ENCODE measurements at places on chromosomes 3 and 15.

GRCh38 chr3:193909387-193909786, 226.6 kb upstream of the HES1 start:
- no peak for DNase-seq

GRCh38 chr15:101609742-101610610, 42.2 kb downstream of the TM2D3 start:
- DNase-seq: no peak

- DNase-seq: no peak
Measured at GRCh38 chr3:4825436-4826236, 153.6 kb upstream of the BHLHE40 start.

- DNase-seq: no peak
Measured at GRCh38 chr15:51377038-51377786, 35.8 kb downstream of the GLDN start.

DNA sequence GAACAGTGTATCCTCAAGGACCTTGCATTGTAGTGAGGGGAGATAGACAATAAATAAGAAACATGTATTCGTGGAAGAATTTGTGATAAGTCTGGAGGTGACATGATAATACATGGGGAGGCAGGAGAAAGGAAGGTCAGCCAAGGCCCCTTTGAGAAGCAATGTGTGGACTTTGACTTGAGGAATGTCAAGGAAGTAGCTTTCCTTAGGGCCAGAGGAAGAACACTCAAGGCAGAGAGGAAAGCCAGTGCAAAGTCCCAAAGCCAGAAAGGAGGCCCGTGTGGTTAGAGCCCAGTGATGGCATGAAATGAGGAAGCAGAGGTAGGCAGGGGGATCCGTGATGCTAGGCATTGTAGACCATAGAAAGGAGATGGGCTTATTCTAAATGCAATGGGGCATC, 192.2 kb downstream of the NR1D2 start:
- no peak for DNase-seq

GRCh38 chr15:40565333-40566238, 744 bp upstream of the CCDC32 start:
- no peak for DNase-seq

GRCh38 chr3:46132565-46132964, 75.5 kb downstream of the CCR1 start:
- no peak for DNase-seq

DNA sequence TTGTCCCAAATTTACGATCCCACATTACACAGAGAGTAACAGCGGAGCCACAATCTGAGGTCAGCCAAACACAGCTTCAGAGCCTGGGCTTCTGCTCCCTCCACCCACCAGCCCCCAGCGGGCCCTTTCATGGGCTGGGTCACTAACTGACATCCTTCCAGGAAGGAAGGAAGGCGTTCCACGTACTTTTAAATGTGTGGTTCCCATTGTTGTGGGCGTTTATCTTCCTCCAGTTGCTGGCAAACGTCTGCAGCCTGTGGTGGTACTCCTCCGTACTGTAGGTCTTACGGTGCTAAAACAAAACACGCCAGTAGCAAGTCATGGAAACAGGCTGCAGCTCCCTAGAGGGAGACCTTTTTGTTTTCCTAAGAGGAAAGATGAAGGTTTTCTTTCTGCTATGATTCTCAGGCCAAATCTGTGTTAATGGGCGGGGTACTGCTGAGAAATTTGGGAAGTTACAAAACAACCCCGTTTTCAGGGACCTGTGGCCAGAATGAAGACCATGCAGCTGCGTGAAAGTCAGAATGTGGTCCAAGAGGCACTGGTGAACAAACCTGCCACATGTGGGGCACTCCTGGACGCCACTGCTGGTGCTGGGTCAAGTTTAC, 7.6 kb downstream of the CTSH start:
- DNase-seq: no peak

DNA sequence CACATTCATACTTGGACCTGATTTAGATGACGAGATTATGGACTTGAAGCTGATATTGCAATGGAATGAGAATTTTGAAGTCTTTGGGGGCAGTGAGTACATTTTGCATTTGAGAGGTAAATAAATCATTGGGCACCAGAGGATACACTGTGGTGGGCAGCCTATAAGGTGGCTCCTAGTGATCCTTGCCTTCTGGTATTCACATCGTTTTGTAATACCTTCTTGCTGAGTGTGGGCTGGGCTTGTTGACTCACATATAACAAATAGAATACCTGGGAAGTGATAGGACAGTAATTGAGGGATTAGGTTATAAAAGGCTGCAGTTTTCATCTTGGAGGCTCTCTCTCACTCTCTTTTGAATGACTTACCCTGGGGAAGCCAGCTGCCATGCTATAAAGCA, 605.5 kb upstream of the KCNMB2 start:
- no peak for DNase-seq

- no peak for DNase-seq
Measured at GRCh38 chr15:38041576-38041975, 107.1 kb downstream of the TMCO5A start.

- DNase-seq: no peak
Measured at GRCh38 chr3:194585880-194586281, 47.3 kb downstream of the TMEM44 start.

GRCh38 chr15:67068710-67069400, 3.5 kb downstream of the SMAD3 start:
- DNase-seq: no peak

DNA sequence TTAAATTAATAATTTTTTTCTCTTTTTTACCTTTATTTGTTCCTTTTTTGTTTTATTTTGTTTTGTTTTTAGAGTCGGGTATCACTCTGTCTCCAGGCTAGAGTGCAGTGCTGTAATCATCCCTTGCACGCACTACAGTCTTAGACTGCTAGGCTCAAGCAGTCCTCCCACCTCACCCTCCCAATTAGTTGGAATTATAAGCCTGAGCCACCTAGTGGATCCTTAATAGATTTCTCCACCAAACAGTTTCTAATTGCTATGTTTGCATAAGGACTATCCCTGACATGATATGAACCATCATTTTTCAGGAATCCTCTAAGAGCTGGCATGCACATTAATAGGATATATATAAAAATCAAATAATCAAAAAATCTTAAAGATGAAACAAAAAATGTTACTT, 993.2 kb downstream of the OTOL1 start:
- DNase-seq: no peak

- peak; percentile 35 for DNase-seq
Measured at GRCh38 chr15:78422571-78423340, 15.3 kb upstream of the IREB2 start.

DNA sequence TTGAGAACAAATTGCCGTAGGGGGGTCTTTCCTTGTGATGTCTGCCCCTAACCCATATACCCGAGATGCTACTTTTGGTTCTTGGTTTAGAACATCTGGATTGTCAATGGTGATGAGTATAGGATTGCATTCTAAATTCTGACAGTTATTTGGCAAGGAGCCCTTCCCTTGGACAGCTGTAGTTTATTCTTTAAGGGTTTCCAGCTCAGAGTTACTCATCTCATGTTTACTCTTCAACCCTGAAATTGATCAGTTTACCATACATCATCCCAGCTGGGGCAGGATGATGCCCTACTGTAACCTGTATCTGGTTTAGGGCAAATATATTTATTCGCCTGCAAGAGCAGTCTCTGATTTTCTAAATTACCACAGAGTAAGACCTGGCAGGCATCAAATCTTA, 85.7 kb upstream of the XCR1 start:
- DNase-seq: no peak

DNA sequence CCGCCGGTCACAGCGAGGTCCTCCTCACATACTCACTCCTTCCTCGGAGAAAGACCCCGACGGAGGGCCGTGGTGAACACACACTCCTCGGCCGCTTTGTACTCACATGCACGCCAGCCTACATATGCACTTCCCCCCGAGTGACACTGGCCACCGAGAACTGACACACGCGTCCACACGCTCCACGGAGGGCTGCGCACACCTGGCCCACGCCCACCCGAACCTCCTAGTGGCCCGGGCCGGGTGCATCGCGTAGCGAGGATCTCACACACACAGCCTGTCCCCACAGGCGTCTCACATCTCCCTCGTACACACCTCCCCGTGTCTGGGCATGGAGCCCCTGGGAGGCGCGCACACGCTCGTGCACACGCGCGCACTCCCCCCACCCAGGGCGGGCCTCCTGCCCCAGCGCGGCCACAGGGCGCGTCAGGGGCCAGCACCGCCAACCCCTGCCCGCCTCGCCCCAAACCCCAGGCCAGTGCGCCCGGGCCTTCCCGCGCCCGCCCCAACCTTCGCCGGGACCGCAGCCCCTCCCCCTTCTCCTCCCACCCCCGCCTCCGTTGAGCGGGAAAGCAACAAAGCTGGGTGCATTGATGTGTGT, 411 bp upstream of the C3orf70 start:
- no peak for DNase-seq

- no peak for DNase-seq
Measured at GRCh38 chr3:98013411-98014267, 21.5 kb downstream of the GABRR3 start.

DNA sequence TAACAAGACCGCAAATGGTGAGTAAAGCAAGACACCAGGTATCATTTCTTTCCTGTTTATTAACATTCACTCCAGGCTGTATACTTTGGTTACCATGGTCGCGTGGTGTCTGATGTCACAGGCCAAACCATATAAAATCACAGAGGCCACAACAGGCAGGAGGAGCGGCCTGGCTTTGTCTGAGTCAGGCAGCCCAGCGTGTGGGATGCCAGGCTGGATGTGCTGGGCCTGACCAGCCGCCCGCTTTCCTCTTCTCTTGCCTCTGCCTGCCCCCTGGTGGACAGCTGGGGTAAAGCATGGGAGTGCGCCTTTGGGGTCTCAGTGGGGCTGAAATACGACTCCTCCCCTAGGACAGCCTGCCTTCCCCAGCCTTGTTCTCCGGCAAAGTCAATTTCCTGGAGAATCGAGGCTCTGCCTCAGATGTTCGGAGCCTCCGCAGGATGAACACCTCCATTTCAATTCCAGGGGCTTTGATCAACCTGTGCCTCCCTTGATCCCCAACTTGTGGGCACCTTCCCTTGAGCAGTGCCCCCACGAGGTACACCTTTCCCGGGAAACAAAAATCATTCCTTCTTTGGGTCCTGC, 78.2 kb downstream of the CCNL1 start:
- peak; percentile 86 for DNase-seq

DNA sequence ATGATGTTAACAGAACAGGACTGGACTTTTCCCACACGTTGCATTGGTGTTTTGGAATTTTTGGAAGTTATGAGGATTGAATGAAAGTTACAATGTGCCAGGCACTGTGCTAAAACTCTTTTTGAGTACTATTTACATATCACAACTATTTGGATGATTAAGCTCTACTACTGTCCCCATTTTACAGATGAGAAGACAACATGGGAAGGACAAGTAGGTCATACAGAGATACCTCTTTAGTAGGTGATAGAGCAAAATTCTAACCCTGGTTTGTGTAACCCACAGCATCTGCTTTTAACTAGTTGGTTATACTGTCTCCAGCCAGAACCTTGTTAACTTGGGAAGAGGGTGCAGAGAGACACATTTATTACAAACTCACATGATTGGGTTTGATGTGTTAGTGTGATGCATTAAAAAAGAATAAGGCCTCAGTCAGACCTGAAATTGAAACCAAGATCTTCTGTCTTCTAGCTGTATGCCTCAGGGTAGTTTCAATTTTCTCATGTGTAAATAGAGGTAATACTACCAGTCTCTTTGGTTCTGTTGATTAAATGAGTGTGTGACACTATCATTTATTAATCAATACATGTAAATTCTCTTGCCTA, 1.4 kb downstream of the NDUFB4 start:
- no peak for DNase-seq

DNA sequence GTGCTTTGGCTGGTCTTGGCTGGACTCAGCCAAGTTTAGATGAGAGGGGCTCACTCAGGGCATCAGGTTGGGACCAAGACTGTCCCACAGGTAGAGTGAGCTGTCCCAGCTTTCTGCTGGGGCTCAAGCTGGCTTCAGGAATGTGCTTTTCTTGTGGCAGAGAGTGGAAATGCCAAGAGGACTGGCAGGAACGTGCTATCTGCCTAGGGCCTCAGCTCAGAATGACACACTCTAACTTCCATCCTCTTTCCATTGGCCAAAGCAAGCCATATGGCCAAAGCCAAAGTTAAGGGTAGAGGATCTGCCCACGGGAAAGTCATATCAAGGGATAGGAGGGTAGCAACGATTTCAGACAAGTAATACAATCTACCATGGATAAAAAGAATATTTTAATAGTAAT, 178.8 kb downstream of the ABHD5 start:
- DNase-seq: no peak

DNA sequence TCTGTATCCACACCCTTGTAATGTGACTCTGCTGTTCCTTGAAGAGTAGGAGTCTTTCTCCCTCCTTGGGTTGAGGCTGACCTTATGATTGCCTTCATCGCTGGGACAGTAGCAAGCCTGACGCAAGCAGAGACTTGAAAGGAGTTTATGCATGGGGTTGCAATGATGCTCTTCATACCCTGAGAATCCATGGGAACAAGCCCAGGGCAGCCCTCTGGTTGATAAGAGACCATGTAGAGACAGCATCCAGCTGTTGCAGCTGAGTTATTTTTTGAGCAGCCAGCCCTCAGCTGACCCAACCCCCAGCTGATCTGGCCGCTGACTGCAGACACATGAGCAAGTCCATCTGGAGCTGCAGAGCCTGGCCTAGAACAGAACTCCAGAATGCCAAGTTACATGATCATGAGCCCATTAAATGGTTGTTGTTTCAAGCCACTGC, 60.6 kb upstream of the ARNT2 start:
- DNase-seq: no peak

DNA sequence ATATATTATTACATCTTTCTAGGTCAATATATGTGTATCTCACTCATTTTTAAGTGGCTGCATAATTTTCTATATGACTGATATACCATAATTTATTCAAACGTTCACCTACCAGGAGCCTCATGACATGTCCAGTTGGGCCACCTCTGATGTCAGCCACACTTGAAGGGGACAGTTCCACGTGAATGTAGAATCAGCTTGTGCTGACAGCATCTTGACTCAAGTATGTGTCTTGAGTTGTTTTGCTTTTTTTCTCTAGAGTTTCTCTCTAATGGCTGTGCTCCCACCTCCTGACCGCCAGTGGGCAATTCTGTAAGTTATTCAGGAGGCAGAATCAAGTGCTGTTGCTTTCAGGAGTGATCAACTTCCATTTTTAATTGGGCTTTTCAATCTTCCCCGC, 237.9 kb downstream of the NFKBIZ start:
- no peak for DNase-seq

GRCh38 chr3:62361824-62362223, 11.5 kb downstream of the FEZF2 start:
- no peak for DNase-seq

- DNase-seq: no peak
Measured at GRCh38 chr3:53154881-53155285, 6.1 kb upstream of the PRKCD start.

DNA sequence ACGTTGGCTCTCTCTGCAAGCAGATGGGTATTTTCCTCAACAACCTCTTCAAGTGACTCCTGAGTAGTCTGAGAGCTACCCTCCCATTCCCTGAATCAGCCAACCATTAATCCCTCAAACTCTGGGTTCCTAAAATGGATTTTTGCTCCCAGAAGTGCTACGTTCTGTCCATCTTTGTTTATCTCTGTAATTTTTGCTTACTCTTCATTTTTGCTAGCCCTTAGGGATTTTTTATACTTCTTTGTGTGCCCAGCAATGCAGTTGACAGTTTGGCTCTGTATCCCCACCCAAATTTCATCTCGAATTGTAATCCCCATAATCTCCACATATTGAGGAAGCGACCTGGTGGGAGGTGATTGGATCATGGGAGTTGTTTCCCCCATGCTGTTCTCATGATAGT, 35.4 kb upstream of the COL6A5 start:
- DNase-seq: no peak

GRCh38 chr3:120424976-120425570, 25.7 kb downstream of the FSTL1 start:
- no peak for DNase-seq
